ENCODE measurements at places on chromosomes 4 and X.
A peak's percentile ranks its signal among the peaks of the same experiment; 100 is the strongest.

DNA sequence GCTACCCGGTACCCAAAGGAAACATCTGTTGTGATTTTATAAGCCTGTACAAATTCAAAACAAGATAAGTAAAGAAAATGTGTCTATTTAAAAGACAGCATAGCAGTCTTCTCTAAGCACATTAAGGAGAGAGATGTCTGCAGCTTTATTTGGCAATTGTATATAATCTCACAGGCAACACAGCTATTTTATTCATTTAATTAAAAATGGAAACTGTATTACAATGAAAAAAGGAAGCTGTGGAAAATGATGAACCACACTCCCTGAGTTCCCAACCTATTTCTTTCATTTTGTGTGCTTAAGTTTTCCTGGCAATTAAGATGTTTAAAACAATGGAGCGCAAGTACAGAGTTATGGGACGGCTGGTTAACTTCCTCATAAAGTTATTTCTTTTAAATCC, 78.4 kb downstream of the CBLL2 start:
- DNase-seq = no peak

DNA sequence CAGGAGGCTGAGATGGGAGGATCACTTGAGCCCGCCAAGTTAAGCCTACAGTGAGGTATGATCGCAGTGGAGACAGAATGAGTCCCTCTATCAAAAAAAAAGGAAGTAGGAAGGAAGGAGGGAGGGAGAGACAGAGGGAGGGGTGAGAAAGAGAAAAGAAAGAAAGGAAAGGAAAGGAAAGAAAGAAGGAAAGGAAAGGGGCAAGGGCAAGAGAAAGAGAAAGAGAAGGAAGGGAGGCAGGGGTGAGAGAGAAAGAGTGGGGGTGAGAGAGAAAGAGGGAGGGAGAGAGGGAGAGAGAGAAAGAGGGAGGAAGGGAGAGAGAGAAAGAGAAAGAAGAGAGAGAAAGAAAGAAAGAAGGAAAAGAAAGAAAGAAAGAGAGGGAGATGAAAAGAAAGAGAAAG, 13.2 kb downstream of the ELF2 start:
- no peak for DNase-seq

DNA sequence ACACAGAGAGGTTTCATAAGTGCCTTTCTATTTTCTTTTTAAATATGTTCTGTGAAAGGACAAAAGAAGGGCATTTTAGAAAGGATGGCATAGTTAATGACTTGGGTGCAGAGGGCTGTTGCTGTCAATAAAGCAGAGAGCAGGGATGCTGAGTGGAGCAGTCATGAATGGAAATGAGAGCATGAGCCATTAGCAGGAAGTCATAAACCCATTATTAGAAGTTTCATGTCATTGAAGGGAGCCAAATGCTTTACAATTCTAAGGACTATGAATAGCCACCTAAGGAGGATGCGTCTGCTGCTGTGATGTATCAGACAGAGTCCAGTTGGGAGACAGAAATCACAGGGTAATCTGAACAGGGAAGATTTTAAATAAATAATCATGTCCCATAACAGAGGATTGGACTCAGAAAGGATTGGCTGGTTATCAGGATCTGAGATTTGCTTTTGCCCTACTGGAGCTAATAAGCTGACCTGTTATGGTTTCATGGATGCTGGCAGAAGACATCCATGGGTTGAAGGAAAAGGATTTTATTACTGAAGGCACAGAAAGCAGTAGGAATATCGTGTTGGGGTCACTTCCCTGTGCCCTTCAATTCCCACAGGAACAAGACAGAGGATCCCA, 47.5 kb upstream of the WDR19 start:
- DNase-seq = no peak

- DNase-seq = no peak
Observed at GRCh38 chr4:740656-741282, 35.1 kb downstream of the PCGF3 start.

GRCh38 chrX:18828832-18829404, 121.5 kb downstream of the PPEF1 start:
- DNase-seq = no peak

DNA sequence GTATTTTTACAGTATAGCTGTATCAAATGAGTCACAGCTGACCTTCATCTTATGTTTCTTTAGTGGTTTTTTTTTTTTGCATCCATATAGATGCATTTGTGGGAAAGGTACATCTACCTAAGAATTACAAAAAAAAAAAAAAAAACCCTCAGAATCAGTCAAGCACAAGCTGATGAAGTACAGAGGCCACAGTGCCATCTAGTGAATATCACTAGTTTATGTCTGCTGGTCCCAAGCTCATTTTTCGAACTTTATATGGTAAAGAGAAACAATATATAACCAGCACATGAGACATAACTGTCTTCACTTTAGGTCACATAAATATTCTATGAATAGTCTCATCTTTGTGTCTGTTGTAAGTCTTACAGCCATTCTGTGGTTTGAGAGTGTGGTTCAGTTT, 220.1 kb downstream of the DLG3 start:
- no peak for DNase-seq

- DNase-seq = no peak
Observed at GRCh38 chr4:167642250-167642649, 408.0 kb upstream of the SPOCK3 start.

DNA sequence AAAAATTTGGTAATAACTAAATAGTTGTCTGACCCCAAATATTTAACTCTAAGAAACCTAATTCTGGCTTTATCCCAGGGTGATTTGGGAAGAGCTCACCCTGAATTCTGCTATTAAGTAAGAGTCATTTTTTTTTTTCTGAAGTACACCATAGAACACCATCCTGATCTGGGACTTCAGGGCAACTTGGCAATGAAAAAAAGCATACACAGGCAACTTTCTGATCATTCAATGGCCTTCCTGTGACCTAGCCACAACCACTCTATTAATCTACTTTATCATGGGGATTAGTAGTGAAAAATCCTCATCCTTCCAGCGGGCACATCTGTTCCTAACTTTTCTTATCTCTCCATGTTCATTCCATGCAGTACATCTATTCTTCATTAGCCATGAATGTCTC, 333.2 kb upstream of the MAD2L1 start:
- no peak for DNase-seq

GRCh38 chrX:4240541-4241194, 527.2 kb upstream of the PRKX start:
- DNase-seq = no peak

- DNase-seq = peak; percentile 20
Observed at GRCh38 chr4:47926667-47927258, 12.4 kb upstream of the NFXL1 start.

DNA sequence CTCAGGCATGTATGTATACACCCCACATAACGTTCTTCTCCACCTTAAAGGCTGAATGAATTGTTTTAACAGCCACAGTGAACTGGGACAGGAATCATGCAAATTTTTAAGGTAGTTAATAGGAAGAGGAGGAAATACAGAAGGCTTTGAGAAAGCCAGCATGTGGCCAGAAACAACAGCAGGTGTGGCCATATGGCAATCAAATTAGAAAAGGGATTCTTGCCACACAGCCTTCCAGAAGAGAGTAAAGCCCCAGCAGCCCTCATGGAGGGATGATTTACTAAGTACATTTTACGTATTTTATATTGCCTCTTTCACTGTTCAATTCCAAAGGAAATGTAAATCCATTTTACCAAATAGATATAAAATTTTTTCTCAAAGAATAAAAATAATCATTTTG, 792.2 kb downstream of the ADGRL3 start:
- DNase-seq = no peak

- no peak for DNase-seq
Observed at GRCh38 chr4:185394568-185395237, 1.0 kb downstream of the LRP2BP start.

All from activated CD8-positive, alpha-beta memory T cell treated with anti-CD3 and anti-CD28 coated beads for 1 hour (primary cell).